ENCODE measurements at places on chromosomes 6 and 20. TPM values are rescaled to one million over a fixed set of nuclear protein-coding genes. Genes with fewer than 3 reads are reported as not detected.

- no peak for DNase-seq
Observed at GRCh38 chr6:130585587-130585986, 219.8 kb downstream of the TMEM200A start.

DNA sequence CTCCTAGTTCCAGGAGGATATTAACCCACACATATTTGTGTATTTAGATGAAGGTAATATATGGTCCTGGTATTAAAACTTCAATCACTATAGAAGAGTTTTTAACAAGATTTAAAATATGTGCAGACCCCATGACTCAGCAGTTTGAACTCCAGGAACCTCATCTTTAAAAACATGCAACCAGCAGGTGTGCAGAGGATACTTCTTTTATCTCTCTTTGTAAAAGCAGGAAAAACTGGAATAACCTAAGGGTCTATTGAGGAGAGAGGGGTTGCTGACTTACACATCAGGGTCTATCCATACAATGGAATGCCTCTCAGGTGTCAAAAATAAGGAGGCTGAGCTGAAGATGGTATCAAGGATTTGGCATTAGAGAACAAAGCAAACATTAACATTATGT lies 36.9 kb upstream of the TFAP2C start:
- no peak for DNase-seq

DNA sequence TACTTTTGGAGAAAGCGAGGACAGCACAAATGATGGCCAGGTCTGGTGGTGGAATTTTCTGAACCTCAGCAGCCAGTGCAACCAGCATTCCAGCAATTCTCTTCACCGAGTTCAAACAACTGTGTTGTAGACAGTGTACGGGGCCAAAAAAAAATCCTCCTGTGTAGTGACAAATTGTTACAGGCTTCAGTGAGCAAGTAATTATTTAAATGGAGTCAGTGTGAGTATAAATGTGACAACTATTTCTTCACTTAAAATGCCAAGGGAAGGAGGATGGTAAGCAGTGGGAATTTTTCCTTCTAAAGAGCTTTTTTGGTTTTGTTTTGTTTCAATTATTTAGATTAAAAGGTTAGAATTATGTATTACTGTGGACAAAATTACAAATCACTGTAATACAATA lies 154.1 kb downstream of the TMEM242 start:
- DNase-seq: no peak

- DNase-seq: no peak
Observed at GRCh38 chr6:81031416-81031815, 721.1 kb downstream of the TENT5A start.

GRCh38 chr6:112251171-112251875 lies 3.0 kb downstream of the LAMA4 start:
- peak; percentile 66 for DNase-seq

GRCh38 chr20:59873409-59873808 lies 60.0 kb downstream of the SYCP2 start:
- no peak for DNase-seq

- peak; percentile 57 for DNase-seq
Observed at GRCh38 chr6:132490024-132490423, 22.9 kb downstream of the STX7 start.

GRCh38 chr6:12393100-12393499 lies 102.9 kb downstream of the EDN1 start:
- DNase-seq: peak; percentile 26

GRCh38 chr6:87082160-87082721 lies 12.7 kb downstream of the CGA start:
- DNase-seq: peak; percentile 38

DNA sequence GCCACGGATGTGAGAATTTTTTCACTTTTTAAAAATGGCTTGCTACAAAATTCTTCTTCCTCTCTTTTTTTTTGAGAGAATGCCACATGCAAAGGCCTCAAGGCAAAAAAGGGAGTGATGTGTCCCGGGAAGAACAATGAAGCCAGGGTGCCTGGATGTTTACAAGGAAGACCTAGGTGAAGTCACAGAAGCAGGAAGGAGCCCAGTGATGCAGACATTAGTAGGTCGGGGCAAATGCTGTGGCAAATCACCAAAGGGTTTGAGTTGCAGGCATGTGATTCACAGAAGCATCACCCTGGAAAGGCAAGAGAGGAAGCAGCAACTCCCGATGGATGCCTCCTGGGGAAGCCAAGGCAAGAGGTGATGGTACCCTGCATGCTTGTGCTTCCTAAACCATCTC lies 46.8 kb downstream of the FARS2 start:
- DNase-seq: no peak

GRCh38 chr6:25035512-25036435 lies 100.0 kb upstream of the RIPOR2 start:
- DNase-seq: no peak

GRCh38 chr6:106608080-106608668 lies 21.1 kb downstream of the RTN4IP1 start:
- DNase-seq: peak; percentile 53

- peak; percentile 65 for DNase-seq
Observed at GRCh38 chr6:71468841-71469700, 180.5 kb downstream of the OGFRL1 start.

- DNase-seq: no peak
Observed at GRCh38 chr20:17504066-17504897, 26.9 kb downstream of the BFSP1 start.

DNA sequence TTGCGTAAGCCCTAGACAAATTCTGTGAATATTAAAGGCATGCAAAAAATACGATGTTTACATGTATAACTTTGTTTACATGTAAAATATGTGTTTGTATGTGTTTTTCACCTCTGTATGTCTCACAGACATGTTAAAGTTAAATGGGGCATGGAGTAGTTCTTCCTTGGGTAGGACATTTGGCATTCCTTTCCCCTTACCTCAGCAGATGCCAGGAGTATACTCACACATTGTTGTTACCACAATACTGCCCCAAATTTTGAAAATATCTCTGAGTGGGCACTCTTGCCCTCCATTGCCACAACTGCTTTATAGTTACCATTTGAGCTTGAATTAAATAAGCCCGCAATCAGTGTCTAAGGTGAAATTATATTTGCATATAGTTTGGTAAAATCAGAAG lies 147.5 kb downstream of the MYO6 start:
- DNase-seq: no peak

- DNase-seq: peak; percentile 91
Observed at GRCh38 chr20:36408219-36408618, 102.1 kb downstream of the DLGAP4 start.

DNA sequence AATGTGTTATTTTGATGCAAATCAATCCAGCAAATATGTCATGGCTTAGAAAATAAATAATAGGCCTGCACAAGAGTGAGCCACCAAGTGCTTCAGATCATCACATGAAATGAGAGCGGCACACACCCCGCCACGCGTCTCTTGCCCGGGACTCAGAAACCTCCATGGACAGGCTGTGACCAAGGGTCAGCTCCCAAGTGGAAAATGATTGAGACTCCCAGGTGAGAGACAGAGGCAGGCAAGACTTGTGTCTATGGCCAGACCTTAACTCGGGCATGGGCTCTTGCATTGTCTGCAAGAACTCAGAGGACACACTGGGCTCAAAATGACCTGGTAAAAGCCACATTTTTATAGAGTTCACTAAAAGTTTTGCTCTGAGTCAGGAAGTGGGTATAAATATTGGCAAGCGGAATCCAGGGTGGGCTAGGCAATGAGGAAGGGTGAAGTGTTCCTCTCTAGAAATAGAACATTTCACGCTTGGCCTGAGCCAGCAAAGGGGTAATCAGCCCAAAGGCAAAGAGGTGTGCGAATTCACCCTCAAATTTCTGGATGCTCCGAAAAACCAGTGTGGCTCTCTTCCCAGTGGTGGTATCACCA lies 30.7 kb upstream of the RIN2 start:
- DNase-seq: no peak

GRCh38 chr20:25495189-25495824 lies 87.8 kb downstream of the GINS1 start:
- no peak for DNase-seq

DNA sequence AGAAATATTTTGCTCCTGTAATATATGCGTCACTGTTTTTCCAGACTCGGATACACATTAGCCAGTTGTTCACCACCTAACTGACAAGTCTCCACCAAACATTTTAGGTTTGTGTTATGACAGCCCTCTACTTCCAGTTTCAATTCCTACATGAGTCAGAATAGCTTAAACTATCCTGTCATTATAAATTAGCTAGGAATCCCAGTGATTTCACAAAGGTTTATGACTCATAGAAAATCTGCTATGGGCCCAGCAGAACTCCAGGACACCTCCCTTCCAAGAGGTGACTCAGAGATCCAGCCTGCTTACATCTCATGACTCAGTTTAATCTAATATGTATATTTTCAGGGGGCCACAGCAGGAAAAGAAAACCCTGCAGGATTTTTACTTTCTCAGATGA lies 17.4 kb upstream of the PLCB4 start:
- DNase-seq: peak; percentile 88

DNA sequence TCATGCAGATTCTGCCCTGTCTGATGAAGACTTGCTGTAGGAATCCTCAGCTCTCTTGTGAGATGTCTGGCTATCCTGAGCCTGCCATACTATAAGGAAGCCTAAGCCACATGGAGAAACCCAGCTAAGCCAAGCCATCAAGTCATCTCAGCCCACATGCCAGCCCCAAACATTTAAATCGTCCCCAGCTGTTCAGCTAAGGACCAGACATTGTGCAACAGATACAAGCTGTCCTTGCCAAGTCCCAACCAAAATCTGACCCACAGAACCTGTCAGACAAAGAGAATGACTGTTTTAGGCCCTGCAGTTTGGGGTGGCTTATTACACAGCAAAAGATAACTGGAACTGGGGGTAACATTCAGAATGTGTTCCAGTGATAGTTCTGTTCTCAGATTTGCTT lies 36.8 kb upstream of the FOXC1 start:
- DNase-seq: no peak

DNA sequence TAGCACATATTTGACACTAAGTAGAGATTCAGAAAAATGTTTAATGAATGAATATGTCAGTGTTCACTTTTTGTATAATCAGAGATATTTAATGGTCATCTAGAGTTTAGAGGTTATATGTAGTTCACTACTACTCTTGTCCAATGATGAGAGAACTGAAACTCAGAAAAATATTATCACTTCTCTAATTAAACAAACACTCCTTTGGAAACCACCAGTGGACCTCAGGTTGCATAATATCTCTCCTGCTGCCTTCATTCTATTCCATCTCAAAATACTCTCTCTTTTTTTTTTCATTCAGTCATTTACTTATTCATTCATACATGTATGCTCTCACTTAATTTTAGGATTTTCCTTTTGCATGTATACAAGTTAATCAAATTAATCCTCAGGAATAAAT lies 423.1 kb upstream of the RNF217 start:
- no peak for DNase-seq

DNA sequence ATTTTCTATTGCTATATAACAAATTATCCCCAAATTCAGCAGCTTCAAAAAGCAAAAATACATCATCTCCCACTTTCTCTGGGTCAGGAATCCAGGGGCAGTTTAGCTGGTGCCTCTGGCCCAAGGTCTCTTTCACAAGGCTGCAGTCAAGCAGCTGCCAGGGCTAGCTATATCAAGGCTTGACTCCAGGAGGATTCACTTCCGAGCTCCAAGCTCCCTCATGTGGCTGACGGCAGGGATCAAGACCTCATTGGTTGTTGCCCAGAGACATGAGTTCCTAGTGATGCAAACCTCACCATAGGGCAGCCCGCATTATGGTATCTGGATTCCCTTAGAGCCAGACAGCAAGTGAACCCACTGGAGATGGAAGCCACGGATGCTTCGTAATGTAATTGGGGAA lies 1.3 kb upstream of the VNN1 start:
- peak; percentile 79 for DNase-seq

- peak; percentile 44 for DNase-seq
Observed at GRCh38 chr6:44232676-44233566, 9.5 kb downstream of the SLC29A1 start.

DNA sequence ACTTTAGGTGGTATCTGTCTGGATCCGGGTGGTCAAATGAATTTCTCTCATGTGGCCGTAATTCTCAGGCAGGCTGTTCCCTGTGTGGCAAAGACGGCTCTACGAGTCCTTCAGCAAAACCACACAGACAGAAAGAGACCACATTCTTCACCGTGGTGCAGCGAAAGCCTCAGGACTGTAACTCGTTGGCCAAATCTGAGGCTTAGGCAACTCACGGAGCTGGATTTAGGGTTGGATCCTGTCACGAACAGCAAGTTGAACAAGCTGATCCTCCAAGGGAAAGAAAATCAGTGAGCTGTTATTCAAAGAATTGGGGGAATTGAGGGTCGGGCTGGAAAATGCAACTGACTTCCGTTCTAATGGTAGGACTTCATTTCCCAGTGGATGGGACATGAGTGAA lies 167.4 kb downstream of the ZMYND8 start:
- DNase-seq: no peak

- no peak for DNase-seq
Observed at GRCh38 chr6:19463925-19464324, 373.2 kb upstream of the ID4 start.

- no peak for DNase-seq
Observed at GRCh38 chr6:5068153-5068751, 16.9 kb upstream of the PPP1R3G start.

DNA sequence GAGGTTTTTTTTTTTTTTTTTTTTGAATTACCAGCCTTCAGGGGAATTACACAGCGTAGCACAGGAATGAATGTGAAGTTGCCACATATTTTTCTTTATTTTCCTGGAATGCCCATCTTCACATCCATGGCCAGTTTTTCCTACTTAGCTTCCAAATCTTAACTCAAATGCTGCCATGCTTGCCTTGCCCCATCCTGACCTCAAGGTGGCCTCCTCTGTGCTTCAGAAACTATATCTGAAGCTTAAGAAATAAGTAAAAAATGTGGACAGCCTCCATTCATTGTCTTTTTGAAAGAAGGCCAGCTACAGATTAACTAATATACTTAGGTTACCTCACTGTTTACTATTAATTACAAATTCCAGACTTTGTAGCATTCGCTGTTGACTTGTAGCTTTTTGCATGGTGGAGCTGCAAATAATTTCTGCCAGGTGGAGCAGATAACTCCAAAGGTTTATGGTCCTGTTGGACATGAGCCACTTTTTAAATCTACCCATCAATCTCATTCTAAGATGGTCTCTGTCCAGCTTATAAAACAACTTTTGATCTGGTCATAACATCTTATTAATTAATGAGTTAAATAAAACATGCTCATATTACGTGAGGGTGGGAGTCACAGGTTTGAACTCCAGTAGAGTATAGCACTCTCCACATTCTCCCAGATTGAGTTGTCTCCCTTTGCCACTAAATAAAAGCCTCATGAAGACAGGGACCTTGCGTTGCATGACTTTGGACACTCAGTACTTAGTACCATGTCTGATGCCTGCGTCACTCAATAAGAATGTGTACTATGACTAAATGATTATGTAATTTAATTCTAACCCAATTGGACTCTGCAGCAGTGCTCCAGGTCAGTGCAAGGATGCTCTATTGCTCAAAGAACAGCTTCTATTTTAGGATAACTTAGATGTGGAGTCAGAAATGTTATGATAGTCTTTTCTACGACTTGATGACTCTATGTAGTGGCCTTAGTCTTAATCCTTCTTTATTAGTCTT lies 678.6 kb upstream of the CITED2 start:
- DNase-seq: peak; percentile 55

GRCh38 chr6:125597411-125598253 lies 151.8 kb upstream of the HEY2 start:
- DNase-seq: no peak

Gene TRERF1
- 4.7 TPM for total RNA-seq

Gene PGC
- total RNA-seq: not detected

Gene PRND
- not detected for total RNA-seq

Gene SPTLC3
- total RNA-seq: 14.8 TPM

Gene FAM184A
- under 0.01 TPM for total RNA-seq

Gene MOG
- total RNA-seq: not detected

Gene DAAM2
- 46.9 TPM for total RNA-seq

Gene PYGB
- 191 TPM for total RNA-seq

Gene VGLL2
- not detected for total RNA-seq

Gene PARD6B
- total RNA-seq: 0.72 TPM

Gene ZSCAN31
- total RNA-seq: 19.9 TPM

Gene MYCT1
- 0.29 TPM for total RNA-seq
